Erythroblast (primary cell): ENCODE measurements at places on chromosomes 7 and 10.

DNA sequence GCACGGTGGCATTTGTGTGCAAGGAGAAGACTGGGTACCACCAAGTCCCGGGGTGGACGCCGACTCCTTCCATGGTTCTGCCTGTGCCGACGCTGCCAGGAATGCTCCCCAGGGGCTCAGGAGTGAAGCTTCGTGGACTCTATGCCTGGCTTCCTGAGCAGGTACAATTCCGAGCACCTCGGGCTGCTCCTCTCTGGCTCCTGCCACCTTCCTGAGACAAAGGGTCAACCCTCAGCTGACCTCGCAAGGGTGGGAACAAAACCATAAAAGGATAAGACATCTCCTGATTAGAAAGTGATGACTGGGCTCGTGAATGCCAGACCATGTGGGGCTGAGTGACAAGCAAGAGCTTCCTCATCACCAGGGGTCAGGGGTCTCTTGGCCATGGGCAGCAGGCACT, 31.8 kb downstream of the CALML3 start:
- DNase-seq: no peak

DNA sequence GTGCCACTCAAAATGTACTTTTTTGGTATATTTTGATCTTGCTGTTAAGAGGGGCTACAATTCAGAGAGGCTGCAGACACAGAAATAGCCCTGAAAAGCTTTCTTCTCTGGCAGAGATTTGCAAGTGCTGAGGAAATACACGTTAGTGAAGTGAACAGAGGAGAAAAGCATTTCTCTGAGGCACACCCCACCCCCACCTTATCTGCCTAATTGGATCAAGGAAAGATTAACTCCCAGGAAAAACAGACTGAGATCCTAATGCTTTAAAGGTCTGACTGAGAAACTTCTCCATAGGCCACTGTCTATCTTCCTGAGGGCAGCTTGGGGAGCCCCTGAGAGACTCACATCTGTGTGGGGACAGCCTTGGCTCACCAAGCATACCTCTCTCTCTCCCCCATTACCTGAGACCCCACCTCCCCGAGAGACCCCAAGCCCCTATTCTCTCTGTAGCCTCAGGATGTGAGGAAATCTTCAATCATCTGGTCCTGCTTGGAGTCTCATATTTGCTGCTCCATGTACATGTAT, 14.8 kb upstream of the AKR1C3 start:
- no peak for DNase-seq

DNA sequence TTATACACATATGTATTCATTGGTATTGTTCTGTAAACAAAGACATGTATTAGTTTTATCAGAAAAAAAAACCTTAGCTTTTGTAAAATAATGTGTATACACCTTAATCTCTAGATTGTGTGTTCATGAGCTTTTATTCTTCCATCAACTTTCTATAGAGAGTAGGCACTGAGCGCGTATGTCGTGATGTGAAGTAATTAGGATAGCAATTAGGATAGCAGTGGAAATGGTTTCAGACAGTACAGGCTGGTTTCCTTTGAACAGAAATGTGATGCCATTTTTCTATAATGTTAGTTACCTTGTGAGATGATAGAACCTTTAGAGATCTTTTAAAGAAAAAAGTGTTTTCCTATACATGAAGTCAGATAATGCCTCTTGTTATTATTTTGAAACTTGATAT, 237.7 kb upstream of the LRRN3 start:
- no peak for DNase-seq

DNA sequence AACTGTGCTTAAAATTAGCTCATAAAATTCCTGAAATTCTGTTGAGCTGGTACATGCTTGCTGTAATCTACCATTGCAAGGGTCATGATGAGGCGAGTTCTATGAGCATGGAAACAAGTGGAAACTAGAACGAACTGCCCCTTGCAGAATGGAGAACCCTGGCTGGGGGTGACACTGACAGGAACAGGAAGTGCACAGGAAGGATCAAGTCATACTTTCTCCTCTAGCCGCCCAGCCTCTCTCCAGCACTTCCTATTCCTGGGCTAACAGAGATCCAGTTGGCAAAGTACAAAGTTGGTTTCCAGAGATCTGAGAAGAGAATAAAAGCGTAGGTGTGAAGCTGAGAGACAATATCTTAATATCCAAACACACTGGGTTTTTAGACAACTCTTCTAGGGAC, 414.2 kb upstream of the PODXL start:
- DNase-seq: no peak
